ENCODE measurements at places on chromosomes 16 and 17.
A peak's percentile ranks its signal among the peaks of the same experiment; 100 is the strongest.

GRCh38 chr17:42287977-42288802 lies at the start of gene STAT5A:
TSS of gene STAT5A (plus strand) at chr17:42288498. CDS start at chr17:42289412, 914 bp downstream.
- peak within 1 kb of the TSS; percentile 94 for H3K4me3 ChIP-seq
- H3K27ac ChIP-seq: peak within 1 kb of the TSS; percentile 95
- H3K4me1 ChIP-seq: peaks cover 33% of the 10 kb centered on the region
- H3K36me3 ChIP-seq: peaks cover 9% of the 10 kb centered on the region
- no peaks in the 10 kb centered on the region for H3K27me3 ChIP-seq
- DNase-seq: peak; percentile 74

DNA sequence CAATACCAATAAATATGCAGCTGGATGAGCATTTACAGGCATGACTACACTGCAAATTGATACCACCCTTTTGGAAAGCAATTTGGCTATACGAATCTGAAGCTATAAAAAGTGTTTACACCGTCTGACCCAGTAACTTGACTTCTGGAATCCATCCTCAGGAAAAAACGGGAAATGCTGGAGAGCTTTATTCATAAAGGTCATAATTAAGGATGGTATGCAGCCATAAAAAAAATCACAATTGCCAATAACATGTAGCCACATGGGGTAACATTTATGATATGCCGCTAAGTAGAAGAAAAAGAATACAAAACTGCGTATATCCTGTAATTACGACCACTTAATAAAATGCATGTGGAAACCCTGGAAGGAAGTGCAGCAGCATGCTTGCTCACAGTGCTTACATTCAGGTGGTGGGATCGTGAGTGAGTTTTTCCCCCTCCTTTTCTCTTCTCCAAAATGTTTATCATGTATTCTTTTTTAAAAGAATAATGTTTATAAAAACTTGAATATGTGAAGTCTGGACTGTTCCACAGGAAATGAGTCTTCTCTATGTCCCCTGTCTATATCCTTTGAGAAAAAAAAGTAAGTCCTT lies 34.2 kb downstream of the COPRS start:
- DNase-seq: no peak
- no peaks in the 10 kb centered on the region for H3K36me3 ChIP-seq
- H3K4me1 ChIP-seq: no peaks in the 10 kb centered on the region
- no peak overlapping the region for H3K4me3 ChIP-seq

DNA sequence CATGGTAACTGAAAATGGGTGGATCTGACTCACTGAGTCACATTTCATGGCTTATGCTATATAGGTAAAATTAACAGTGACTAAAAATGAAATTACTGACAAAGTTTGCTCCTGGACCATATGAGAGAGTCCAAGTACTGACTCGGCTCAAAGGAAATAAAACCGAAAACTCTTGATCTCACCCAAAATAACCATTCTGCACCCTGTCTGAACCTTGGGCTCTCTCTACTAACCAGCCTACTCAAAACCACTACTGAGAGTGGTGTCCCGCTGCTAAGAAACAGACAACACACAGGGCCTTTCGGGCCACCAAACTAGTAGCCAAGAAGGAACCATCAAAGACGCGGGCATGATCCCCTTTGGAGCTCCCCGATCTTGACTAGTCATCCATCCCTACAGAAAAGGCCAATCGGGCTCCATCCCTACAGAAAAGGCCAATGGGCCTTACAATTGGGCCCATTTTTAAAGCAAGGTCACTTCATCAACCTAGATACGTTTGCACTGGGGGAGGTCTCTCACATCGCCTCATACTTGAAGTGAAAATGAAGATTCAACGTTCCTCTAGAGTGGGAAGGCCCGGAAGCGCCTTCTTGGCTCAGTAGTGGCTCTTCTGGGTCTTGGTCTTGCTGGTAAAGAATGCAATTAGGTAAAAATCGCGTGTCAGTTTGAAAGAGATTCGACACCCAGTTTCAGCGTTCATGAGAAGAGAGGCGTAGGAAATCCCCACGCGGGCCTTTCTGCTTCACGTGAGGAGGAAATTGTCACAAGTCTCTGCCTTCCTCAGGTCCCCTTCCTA lies 720 bp upstream of the ZPBP2 start:
- peak overlapping the region; percentile 79 for H3K4me3 ChIP-seq
- peak overlapping the region; percentile 99 for H3K27ac ChIP-seq
- peaks cover 11% of the 10 kb centered on the region for H3K36me3 ChIP-seq
- H3K27me3 ChIP-seq: no peaks in the 10 kb centered on the region

DNA sequence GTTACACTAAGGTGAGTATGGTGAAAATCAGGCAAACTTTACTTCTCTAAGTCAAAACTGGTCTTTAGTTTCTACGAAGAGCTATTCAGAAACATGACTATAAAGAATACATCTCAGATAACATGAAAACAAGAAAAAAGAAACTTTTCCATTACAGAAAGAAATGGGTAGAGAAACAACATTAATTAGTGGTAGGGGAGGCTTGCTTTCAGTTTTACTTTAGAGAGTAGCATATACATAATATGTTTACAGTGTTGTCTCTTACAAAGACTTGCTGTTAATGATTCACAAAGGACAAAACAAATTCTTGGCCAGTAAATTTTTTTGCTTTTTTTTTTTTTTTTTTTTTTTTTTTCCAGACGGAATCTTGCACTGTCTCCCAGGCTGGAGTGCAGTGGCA lies 34.2 kb downstream of the CRLF3 start:
- no peaks in the 10 kb centered on the region for H3K27me3 ChIP-seq
- peak overlapping the region; percentile 72 for H3K27ac ChIP-seq
- H3K4me3 ChIP-seq: no peak overlapping the region
- H3K4me1 ChIP-seq: no peaks in the 10 kb centered on the region
- H3K36me3 ChIP-seq: peaks cover 20% of the 10 kb centered on the region

GRCh38 chr17:7258731-7259554 lies 3.3 kb downstream of the CLDN7 start:
- DNase-seq: no peak
- peaks cover 13% of the 10 kb centered on the region for H3K4me1 ChIP-seq
- H3K36me3 ChIP-seq: peaks cover 12% of the 10 kb centered on the region
- H3K4me3 ChIP-seq: no peak overlapping the region
- H3K27me3 ChIP-seq: peaks cover 9% of the 10 kb centered on the region

DNA sequence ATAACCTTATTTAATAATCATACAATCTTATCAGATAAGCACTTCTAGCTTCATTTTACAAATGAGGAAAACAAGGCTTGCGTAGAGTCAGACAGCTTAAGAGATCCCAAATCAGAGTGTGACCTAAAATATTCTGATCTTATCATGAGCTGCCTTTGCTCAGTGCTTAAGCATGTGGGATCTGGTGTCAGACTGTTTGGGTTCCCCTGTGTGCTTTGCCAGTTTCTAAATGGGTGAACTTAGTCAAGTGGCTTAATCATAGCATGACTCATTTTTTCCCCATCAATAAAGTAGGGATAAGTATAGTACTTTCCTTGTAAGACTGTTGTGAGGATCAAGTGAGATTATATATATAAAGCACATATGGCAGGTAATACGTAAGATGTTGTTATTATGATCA lies 612.6 kb upstream of the C16orf82 start:
- H3K27me3 ChIP-seq: peaks cover 3% of the 10 kb centered on the region
- H3K36me3 ChIP-seq: no peaks in the 10 kb centered on the region
- no peaks in the 10 kb centered on the region for H3K4me1 ChIP-seq
- no peak overlapping the region for H3K4me3 ChIP-seq
- no peak overlapping the region for H3K27ac ChIP-seq
- DNase-seq: no peak

- no peak for DNase-seq
- no peaks in the 10 kb centered on the region for H3K36me3 ChIP-seq
- H3K27me3 ChIP-seq: peaks cover 3% of the 10 kb centered on the region
- no peaks in the 10 kb centered on the region for H3K4me1 ChIP-seq
These were observed 1.8 kb downstream of the C16orf96 start for GRCh38 chr16:4557973-4558372.

GRCh38 chr16:27819881-27820610 lies 243.5 kb downstream of the GSG1L start:
- no peak overlapping the region for H3K4me3 ChIP-seq
- no peaks in the 10 kb centered on the region for H3K36me3 ChIP-seq
- DNase-seq: no peak

DNA sequence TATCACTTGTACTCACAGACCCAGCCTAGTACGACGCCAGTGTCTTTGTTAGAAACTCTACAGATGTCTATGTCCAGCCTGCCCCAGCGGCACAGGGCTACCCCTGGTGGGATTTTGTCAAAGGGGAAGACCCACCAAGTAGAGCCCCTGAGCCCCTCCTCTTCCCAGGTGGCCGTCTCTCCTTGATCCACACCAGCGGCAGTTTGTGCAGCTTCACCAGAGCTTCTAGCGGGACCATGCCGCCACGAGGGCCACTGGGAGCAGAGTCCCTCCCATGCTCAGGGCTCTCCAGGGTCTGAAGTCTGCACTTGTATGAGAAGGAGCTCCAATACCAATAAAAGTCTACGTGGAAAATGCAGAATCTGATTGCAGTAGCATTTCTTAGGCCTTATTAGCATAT lies 157.1 kb downstream of the RPTOR start:
- H3K36me3 ChIP-seq: peaks cover 6% of the 10 kb centered on the region
- DNase-seq: no peak
- no peak overlapping the region for H3K4me3 ChIP-seq
- H3K27me3 ChIP-seq: no peaks in the 10 kb centered on the region

- H3K4me1 ChIP-seq: no peaks in the 10 kb centered on the region
- no peaks in the 10 kb centered on the region for H3K36me3 ChIP-seq
- no peak for DNase-seq
These were observed 78.9 kb downstream of the SLC6A2 start for GRCh38 chr16:55734665-55735064.
